Regular cardiac myocyte (primary cell): ENCODE measurements at places on chromosomes 1 and 21. TPM values are rescaled to one million over a fixed set of nuclear protein-coding genes. Genes with fewer than 3 reads are reported as not detected.

The TNFRSF9 gene
- 0.19 and 0.28 TPM in 2 replicates for total RNA-seq

The RNU1-3 gene
- under 0.01 TPM in 2 replicates for total RNA-seq

The NEGR1 gene
- 11.8 and 13.8 TPM in 2 replicates for total RNA-seq

The TNFSF4 gene
- total RNA-seq, result 2.3 and 14.0 TPM in 2 replicates

The DNALI1 gene
- total RNA-seq, result 2.0 and 5.0 TPM in 2 replicates

The PAFAH2 gene
- total RNA-seq, result 9.0 and 11.1 TPM in 2 replicates

The CAMTA1 gene
- 59.6 and 62.9 TPM in 2 replicates for total RNA-seq

The OR2T2 gene
- total RNA-seq, result not detected in 2 replicates

The GLRX2 gene
- 10.4 and 17.4 TPM in 2 replicates for total RNA-seq

The DIO1 gene
- not detected in 2 replicates for total RNA-seq

The PTPN22 gene
- total RNA-seq, result 2.1 and 3.1 TPM in 2 replicates

The DMAP1 gene
- 13.2 and 33.7 TPM in 2 replicates for total RNA-seq

The MYCL gene
- total RNA-seq, result 0.58 and 2.3 TPM in 2 replicates

The L1TD1 gene
- total RNA-seq, result not detected in 2 replicates

The RNU1-2 gene
- total RNA-seq, result under 0.01 TPM in 2 replicates

The FCRLB gene
- 3.1 and 3.8 TPM in 2 replicates for total RNA-seq

The RBM11 gene
- total RNA-seq, result 0.19 and 0.85 TPM in 2 replicates

The NCAM2 gene
- total RNA-seq, result 6.3 and 11.6 TPM in 2 replicates

The EXTL1 gene
- total RNA-seq, result 0.56 and 0.58 TPM in 2 replicates

The CFAP107 gene
- total RNA-seq, result not detected in 2 replicates

The LYPD8 gene
- total RNA-seq, result 0.28 TPM in 1 of 2 replicates, not detected in the other

The CD1B gene
- not detected in 2 replicates for total RNA-seq

The PADI1 gene
- under 0.01 and 0.28 TPM in 2 replicates for total RNA-seq

The GSTM1 gene
- total RNA-seq, result 7.0 TPM in 1 of 2 replicates, not detected in the other

The CD48 gene
- not detected in 2 replicates for total RNA-seq

The RGS8 gene
- 0.28 TPM in 1 of 2 replicates, not detected in the other for total RNA-seq

The PCSK9 gene
- 0.19 and 0.28 TPM in 2 replicates for total RNA-seq

The BSND gene
- not detected in 2 replicates for total RNA-seq
